ENCODE measurements at places on chromosomes 6 and 20. TPM values are rescaled to one million over a fixed set of nuclear protein-coding genes. Genes with fewer than 3 reads are reported as not detected.

HCRTR2 gene
- not detected for total RNA-seq

ZSCAN12 gene
- 2.9 TPM for total RNA-seq

FAM217A gene
- total RNA-seq: not detected

TBC1D32 gene
- total RNA-seq: 15.8 TPM

UST gene
- 0.69 TPM for total RNA-seq

SERINC3 gene
- total RNA-seq: 64.1 TPM

TREML1 gene
- not detected for total RNA-seq

SMLR1 gene
- not detected for total RNA-seq

GABRR1 gene
- not detected for total RNA-seq

PLCG1 gene
- total RNA-seq: 343 TPM

FAM162B gene
- not detected for total RNA-seq

MTG2 gene
- 37.7 TPM for total RNA-seq

KHDC1 gene
- total RNA-seq: 2.9 TPM

WFDC10B gene
- not detected for total RNA-seq

SLC12A5 gene
- total RNA-seq: not detected

C20orf144 gene
- total RNA-seq: not detected

MPIG6B gene
- total RNA-seq: 0.12 TPM

HCK gene
- total RNA-seq: 10.0 TPM

CGA gene
- not detected for total RNA-seq

CLPSL2 gene
- not detected for total RNA-seq

ZC2HC1B gene
- not detected for total RNA-seq

OGFR gene
- total RNA-seq: 82.7 TPM

SCUBE3 gene
- not detected for total RNA-seq

RAET1G gene
- not detected for total RNA-seq

DYNLRB1 gene
- total RNA-seq: 60.7 TPM

CSTF1 gene
- total RNA-seq: 16.4 TPM

SUMO4 gene
- 5.3 TPM for total RNA-seq

PTPRT gene
- not detected for total RNA-seq

HLA-DPB1 gene
- 13.7 TPM for total RNA-seq

KIAA1755 gene
- total RNA-seq: not detected

TRIM15 gene
- not detected for total RNA-seq

C20orf204 gene
- total RNA-seq: 4.7 TPM

BTN1A1 gene
- not detected for total RNA-seq

CCM2L gene
- not detected for total RNA-seq

MEP1A gene
- total RNA-seq: not detected

SIRPB2 gene
- total RNA-seq: 0.30 TPM

SOBP gene
- 0.08 TPM for total RNA-seq

CFB gene
- 1.1 TPM for total RNA-seq

NRSN1 gene
- total RNA-seq: not detected

PAX1 gene
- total RNA-seq: not detected

FUT9 gene
- total RNA-seq: not detected

FABP7 gene
- not detected for total RNA-seq

EBF4 gene
- 10.5 TPM for total RNA-seq

FNDC11 gene
- 0.30 TPM for total RNA-seq

DOK5 gene
- not detected for total RNA-seq

Data from naive thymus-derived CD4-positive, alpha-beta T cell (primary cell).